ENCODE measurements at places on chromosomes 5 and 9.

DNA sequence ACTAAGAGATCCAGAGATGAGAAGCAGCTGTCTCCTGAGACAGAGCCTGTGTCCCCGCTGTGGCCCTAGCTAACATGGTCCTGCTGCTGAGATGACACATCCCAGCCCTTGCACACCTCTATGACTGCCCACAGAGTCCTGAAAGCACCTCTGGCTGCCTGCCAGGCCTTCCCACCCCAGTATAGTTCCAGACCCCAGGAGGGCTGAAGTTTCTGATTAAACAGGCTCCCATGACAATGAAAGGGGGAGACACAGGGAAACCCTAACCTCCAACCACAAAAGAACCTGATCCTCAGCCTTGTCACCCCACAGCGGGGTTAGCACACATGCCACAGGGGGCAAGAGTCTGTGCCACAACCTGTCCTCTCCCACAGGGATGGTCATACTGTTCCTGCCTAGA lies 15.6 kb downstream of the CIZ1 start:
- DNase-seq: no peak

GRCh38 chr9:114114364-114114763 lies 15.3 kb upstream of the KIF12 start:
- no peak for DNase-seq

- no peak for DNase-seq
These were observed 53.7 kb downstream of the LHFPL2 start for GRCh38 chr5:78594610-78595457.

DNA sequence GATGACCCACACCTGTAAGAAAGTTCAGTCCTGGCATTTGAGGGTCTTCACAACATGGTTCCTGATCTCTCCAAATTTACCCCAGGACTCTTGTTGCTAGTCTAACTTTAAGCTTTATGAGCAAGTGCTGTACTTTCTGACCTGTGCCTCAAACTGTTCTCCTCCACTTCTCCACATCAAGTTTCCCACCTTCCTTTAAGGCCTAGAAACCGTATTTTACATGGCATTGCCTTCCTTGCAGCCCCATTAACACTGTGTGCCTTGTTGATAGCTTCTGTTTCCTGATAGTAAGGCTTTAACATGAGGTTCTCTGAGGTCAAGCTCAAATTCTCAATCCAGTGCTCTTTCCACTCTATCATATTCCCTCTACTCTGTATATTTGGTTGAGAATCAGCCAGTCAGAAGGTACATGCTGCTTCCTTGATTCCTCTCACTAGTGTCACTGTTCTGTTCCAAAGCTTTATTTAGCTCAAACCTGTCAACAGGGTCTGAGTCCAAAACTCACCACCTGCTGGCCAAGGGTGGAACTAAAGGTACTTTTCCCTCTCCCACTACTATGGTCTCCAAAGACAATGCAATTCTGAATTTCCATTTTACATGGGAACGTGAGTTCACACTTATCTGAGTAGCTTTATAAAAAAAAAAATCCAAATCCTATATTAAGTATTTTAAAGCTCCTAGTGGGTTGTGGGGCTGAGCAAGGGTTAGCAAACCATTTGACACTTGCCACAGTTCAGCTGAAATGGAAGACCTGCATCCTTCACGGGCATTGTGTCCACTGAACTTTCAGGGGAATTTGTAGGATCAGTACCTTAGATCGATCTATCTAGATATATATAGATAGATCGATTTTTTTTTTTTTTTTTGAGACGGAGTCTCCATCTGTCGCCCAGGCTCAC lies 21.1 kb downstream of the VCP start:
- DNase-seq: peak; percentile 47

DNA sequence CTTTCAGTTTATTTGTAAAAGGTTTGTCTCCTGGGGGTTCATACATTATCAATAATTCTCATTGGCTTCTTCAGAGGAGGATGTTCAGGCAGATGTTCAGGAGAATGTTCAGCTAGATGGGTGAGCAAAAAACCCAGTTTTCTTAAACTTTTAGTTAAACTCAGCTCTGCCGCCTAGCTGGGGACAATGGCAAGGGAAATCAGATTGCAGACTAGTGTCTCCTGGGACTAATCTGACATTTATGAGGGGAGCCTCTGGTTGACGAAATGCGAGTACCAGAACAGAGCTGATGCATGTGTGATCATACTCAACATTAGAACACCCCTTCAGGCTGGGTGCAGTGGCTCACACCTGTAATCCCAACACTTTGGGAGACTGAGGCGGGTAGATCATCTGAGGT lies 314.4 kb downstream of the ARL15 start:
- no peak for DNase-seq

DNA sequence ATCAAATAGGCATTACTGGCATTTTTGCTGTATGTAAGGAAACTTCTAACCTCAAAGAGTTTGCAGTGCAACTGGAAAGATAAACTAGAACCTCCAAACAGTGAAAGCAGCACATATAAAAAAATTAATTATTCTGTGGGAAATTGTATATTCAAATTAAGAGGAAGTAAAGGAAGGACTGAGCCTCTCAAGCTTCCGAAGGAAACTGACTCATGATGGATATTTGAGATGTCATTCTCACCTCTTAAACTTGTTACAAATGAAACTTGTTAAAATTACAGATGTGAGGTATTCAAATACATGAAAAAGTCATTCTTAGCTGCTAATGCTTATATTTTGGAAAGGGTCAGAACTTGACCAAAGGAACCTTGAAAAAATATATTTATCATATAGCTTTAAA lies 538.7 kb downstream of the PDE4D start:
- DNase-seq: no peak

DNA sequence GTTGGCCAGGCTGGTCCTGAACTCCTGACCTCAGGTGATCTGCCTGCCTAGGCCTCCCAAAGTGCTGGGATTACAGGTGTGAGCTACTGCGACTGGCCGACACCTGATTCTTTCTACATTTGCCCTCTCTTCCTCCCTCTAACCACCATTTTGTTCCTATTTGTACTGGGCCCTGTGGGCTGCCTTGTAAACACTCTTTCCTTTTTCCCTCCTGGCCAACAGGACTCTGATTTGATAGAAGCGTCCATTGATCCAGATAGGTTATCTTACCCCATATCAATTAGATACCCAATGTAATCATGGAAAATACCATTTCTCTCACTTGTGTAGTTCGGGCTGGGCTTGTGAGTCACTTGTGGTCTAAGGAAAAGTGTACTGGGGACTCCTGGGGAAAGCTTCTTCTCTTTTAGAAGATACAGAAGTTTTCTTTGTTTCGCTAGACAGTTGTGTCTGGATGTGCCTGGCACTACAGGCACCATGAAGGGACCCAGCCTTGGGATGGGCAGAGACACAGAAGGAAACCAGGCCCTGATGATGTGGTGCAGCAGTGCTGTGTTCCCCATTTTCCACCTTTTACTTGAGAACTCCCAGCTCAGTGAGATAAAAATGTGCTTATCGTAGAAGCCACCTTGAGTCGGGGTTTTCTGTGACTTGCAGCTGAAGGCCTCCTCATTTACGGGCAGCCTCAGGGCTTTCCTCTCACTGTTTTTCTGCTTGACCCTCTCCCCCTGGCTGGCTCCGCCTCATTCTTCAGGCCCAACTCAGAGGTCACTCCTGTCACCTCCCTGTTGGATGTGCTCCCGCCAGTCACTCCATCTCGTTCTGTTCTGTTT lies 32.8 kb upstream of the CPEB4 start:
- DNase-seq: no peak

- DNase-seq: no peak
These were observed 59.1 kb downstream of the HMHB1 start for GRCh38 chr5:143870871-143871632.

DNA sequence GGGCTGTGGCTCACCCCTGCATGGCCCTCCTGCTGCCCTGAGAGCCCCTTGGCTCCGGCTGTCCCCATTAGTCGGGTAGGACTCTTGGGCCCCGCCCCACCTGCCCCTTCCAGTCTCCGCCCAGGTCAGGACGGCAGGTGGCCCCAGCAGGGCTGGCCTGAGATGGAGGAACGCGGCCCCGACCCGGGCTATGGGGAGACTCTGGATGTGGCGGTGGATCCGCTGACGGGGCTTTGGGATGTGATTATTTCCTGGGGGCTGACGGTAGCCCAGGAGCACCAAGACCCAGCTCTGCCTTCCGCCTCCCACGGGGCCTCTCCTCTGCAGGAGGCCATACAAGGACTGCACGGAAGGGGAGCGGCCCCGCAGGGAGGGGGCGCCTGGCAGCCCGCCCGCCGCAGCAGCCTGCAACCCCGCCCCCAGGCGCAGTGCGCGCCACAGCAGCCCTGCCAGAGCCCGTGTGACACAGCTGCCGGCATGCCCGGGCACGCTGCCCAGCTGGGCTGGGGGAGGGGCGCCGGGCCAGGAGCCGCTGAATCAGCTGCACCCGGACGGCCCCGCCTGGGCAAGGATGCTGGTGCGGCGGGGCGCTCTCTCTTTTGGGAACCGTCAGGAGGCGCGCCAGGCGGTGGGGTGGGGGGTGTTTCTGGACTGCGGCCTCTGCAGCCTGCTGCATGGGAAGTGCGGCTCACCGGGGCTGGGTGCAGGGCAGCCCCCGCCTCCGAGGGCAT lies 9.2 kb downstream of the TMEM250 start:
- DNase-seq: peak; percentile 90

GRCh38 chr5:137665678-137666460 lies 70.0 kb downstream of the KLHL3 start:
- DNase-seq: peak; percentile 10

DNA sequence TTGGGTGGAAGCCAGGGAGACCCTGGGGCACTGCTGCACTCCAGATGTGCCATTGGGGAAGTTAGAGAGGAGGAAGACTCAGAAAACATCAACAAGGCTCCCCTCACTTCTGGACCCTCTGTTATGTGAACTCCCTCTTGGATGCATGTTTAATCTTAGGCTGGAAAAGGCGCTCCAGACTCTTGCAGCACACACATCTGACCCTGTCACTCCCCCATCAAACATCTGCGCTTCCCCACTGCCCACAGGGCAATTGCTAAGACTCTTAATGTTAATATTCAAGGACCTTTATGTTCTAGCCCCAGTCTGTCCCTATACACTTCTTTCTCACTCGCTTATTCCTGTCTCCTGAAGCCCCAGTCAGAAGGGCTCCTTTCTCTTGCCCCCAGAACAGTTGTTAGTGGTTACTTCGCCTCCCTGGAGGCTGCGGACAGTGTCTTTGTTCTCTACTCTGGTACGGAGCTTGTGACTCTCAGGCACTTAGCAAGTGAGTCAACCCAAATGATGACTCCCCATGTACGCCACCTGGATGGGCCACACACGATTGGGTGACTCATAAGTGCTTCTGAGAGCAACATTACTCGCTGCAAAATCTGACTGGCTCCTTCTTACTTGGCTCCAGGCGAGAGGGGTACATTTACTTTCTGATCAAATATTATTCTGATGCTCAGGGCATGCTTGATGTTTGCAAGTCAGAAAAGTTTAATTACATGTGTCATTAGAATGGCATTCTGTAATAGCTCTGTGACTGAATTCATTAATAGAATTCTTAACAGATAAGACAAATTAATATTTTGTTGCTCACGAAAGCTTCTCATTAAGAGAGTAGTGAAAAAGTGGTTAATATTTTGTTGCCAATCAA lies 193.6 kb downstream of the HSPA4 start:
- DNase-seq: peak; percentile 19

DNA sequence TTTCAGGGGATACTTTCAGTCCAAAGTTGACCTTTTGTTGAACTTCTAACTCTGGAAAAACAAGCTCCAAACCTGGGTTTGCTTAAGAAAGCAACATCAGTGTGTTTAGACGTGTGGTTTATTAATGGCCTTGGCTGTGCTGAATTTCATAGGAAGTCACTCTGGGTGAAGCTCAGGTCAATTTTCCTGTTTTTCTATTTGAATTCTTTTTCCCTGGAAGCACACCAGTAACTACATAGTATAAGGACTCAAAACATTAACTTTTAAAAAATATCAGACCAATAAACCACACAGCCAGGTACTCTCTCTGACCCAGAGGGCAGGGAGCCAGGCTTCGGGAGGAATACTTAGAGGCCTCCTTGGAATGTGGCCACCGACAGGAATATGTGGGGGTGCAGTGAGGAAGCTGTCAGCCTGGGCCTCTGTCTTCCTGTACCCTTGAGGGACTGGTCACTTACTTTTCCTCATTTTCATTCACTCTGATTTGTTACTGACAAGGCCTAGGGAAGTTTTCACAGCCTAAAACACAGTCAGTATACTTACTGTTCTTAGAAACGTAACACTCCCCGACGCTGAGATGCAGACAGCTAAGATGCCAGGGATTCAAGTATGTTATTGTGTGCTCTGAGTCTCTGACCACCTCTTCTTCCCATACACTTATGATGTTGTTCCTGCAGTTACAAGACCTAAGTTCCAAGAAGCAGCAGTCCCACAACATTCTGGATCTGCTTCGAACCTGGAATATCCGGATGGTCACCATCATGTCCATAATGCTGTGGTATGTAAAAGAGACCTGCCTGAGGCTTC lies 18.9 kb downstream of the SLC22A5 start:
- no peak for DNase-seq

GRCh38 chr5:132010989-132011621 lies 353 bp downstream of the ACSL6 start:
- no peak for DNase-seq

DNA sequence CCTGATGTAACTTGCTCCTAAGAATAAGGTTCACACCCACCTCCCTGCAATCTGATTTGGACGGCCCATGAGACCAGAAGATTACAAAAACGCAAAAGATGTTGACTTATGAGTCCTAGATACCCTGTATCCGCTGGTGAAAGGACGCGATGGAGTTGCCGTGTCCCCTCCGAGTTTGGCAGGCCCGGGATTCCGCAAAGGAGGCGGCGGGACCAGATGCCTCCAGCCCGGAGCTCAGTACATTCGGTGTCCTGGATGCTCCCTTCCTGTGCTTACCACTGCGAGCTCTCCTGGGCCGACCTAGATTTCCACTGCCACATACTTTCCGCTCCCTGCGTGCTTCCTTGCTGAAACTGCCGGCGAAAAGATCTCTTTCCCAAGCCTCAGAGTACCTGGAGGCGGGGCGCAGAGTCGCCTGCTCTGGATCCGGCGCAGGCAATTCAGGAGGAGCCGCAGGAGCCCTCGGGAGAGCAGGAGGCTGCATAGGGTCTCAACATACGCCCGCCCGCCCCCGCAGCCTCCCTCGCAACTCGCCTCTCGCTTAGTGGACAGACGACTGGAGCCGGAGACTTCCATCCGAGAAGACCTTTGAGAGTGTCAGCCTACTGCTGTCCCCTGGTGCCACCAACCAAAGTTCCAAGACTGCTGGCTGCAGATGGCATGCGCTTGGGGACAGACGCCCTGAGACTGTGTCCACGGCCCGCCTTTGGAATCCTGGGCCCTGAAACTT lies 39.8 kb downstream of the ANXA2R start:
- DNase-seq: no peak

GRCh38 chr9:103902263-103902662 lies 191.8 kb upstream of the SMC2 start:
- no peak for DNase-seq

DNA sequence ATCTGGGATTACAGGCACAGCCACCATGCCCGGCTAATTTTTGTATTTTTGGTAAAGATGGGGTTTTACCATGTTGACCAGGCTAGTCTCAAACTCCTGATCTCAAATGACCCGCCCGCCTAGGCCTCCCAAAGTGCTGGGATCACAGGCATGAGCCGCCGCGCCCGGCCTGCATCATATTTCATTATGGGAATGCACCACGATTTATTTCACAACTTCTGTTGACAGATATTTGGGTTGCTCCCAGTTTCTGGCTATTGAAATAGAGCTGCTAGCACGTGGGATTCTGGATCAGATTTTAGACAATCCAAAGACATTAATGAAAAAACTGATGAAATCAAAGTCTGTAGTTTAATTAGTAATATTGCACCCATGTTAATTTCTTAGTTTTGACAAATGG lies 48.4 kb upstream of the FUBP3 start:
- DNase-seq: no peak

GRCh38 chr5:35920890-35921289 lies 17.5 kb downstream of the CAPSL start:
- DNase-seq: no peak
